ENCODE measurements at places on chromosomes 6 and 20. TPM values are rescaled to one million over a fixed set of nuclear protein-coding genes. Genes with fewer than 3 reads are reported as not detected.

GRCh38 chr6:157281570-157281969, 41.7 kb downstream of the TMEM242 start:
- DNase-seq = no peak

DNA sequence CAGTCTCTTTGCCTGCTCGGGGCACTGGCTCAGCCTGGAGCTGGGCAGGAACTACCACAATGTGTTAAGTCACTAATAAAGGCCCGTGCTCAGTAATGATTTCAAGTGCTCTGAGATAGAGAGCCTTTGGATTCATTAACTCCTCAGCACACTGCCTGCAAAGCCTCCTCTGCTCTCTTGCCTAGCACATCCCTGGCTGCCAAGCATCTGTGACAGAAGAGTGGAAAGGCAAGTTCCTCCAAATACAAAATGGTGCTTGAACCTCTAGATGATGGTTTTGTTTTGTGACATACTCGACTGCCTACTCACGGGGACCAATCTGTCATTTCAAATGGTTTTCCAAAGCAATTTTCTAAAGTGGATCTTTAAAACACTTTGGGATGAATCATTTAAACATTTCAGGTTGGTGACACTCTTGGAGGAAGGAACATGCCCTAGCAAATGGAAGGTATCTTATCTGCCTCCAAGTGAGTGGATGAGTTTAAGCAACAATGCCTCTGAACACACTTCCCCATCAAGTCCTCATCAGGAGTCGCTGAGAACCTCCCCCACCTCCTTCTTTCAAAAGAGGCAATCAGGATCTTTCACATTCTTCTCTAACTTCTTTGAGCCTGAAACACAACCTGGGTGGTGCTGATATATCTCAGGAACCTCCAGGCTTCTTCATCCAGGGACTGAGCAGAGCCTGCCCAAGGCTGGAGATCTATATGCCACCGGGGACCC, 35.8 kb downstream of the METTL24 start:
- no peak for DNase-seq

Gene PSORS1C2
- total RNA-seq = not detected

DNA sequence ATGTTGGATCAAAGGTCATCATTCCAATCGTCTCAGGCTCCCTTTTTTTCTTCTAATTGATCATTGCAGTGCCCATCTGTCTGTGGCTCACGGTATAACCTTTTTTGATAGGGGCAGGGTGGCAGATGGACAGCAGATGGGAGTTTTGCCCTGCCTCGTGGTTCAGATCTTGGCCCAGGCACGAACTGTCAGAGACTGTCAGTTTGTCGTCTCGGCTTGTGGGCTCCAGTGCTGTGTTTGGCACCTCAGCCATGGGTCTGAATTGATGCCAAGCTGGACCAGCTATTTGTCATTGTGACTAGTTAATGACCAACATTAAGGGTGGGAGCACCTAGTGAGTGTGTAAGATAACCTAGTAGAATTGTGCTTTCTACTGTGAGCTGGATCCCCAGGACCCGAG, 197.6 kb downstream of the PRL start:
- DNase-seq = no peak

Measured in epithelial cell of proximal tubule (primary cell).